ENCODE measurements at places on chromosomes 11 and 22.

DNA sequence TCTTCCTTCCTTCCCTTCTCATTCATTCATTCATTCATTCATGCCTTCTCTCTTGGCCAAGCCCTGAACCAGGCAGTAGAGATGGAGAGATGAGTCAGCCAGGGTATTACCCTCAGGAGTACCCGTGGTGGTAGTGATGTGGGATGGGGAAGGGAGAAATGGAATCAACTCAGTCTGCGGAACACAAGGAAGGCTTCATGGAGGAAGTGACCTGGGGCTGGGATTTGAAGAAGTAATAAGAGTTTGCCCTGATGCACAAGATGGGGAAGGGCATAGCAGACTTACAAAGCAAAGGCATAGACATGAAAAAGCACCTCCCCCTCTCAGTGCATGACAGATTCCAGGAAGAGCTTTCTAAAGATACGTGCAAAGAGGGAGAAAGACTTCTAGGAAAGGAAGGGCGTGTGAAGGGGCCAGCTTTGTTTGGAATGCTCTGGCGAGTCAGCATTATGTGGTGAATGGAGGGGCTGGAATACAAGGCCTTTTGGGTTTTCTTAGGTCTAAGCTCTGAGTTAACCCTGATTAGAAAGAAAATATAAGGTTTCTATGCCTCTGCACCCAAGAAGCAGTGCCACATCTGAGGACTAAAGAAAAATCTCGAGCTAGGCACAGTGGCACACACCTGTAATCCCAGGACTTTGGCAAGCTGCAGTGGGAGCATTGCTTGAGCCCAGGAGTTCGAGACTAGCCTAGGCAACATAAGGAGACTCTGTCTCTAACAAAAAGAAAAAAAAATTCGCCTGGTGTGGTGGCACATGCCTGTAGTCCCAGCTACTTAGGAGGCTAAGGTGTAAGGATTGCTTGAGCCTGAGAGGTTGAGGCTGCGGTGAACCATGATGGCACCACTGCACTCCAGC lies 36.4 kb upstream of the ACER3 start:
- DNase-seq: peak; percentile 29

GRCh38 chr11:44627911-44628729 lies 62.7 kb downstream of the CD82 start:
- DNase-seq: no peak

GRCh38 chr11:10405865-10406592 lies 49.0 kb upstream of the AMPD3 start:
- peak; percentile 94 for DNase-seq

DNA sequence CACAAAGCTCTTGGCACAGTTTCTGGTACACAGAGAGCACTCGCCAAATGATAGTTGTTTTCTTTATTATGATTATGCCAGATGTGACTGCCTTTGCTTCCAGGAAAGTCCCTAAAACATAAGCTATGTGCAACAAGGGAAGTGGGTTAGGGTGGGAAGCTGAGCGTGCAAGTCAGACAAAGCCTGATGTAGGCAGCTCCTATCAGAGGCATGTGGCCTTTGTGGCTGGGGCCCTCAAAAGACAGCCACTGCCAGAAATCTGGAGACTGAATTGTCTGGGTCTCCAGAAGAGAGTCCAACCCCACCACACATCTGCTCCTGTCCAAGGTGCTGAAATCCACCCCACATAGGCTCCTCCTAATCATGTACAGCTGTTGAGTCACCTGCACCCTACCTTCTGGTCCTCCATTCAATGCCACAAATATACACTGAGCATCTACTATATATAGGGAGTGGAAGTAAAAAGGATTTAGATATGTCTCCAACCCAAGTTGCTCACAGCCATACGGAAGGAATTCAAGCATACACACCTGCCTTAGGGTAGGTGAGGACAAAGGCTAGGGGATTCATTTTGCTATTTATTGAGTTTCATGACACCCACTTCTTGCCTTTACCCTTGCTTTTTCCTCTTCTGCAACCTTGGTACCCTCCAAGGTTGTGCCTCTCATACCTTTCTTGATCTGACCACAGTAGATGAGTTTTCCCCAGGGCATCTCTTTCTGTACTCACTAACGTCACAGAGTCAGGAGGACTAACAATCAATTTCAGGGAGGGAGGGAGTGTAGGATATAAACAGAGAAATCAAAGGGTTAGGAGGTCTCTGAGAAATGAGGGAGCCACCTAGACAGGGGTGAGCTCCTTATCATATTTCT lies 12.4 kb downstream of the SEC14L3 start:
- peak; percentile 42 for DNase-seq

DNA sequence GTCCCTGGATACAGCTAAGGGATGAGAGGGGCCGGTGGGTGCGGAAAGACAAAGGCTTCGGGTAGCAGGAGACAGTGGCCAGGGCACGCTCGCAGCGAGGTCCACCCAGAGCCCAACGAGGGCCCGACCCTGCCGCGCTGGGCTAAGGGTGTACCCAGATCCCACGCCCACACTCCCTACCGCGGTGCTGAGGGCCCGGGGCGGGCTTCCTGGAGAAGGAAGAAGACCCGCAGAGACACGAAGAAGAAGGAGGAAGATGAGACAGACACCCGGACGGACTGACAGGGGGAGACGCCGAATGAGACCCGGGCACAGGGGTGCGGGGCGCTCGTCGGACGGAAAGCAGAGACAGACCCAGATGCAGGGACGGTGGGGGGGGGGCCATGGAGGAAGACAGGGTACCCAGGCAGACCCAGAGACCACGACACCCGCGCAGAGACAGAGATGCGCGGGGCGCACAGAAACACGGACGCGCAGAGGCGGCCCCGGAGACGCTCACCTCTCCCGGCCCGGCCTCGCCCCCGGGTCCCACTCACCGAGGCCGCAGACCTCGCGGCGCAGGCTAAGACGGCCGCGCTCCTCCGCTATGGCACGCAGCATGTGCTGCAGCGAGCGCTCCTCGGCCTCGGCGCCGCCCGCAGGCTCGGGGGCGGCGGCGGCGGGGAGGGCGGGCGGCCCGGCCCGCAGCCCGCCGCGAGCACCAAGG lies 437 bp downstream of the KIAA0930 start:
- peak; percentile 30 for DNase-seq

DNA sequence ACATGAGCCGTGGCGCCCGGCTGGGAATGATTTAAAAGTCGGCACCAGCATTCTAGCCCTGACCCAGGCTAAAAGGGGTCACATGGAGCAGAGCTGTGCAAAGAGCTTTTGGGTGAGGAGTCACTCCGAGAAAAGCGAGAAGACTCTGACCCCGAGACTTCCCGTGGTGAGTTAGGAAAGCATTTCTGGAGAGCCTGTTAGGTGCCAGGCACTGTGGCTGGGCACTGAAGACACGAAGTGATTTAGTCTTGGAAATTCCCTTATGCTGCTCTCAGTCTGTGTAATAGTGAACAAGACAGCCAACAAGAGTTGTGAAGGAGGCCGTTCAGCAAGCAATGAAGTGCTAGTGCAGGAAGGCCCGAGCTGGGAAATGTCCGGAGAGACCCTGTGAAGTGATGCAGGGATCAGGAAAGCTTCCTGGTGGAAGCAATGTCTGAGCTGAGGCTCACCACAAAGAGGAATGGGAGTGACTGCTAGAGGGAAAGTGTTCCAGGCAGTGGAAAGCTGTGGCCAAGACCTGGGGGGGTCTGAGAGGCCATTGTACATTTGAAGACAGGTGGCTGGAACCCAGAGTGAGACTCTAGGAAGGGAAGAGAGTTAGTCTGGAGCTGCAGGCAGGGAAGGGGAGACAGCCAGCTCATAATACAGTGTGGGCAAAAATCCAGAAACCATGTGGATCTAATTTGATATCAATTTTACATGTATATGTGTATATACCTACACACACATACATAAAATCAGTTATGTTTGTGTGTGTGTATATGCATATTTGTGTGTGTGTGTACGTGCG lies 31.6 kb downstream of the MARK2 start:
- DNase-seq: no peak

GRCh38 chr11:63613517-63614135 lies 607 bp downstream of the PLAAT3 start:
- DNase-seq: peak; percentile 12

DNA sequence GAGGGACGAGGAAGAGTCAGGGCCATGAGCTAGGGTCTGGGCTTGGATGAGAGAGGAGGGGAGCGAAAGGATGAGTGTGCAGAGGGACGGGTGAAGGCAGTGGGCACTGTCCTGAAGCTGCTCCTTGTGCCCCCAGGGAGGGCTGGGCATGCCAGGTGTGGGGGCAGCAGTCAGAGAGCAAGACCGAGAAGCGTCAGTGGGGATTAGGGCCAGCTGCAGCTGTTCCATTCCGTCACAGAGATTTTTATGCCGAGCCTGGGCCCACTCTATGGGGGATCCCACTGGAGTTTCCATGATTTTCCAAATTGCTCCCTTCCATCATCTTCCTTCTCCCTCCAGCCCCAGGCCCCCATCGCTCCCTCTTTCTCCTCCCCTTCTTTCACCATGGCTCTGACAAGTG lies 93.2 kb downstream of the NECTIN1 start:
- DNase-seq: no peak

DNA sequence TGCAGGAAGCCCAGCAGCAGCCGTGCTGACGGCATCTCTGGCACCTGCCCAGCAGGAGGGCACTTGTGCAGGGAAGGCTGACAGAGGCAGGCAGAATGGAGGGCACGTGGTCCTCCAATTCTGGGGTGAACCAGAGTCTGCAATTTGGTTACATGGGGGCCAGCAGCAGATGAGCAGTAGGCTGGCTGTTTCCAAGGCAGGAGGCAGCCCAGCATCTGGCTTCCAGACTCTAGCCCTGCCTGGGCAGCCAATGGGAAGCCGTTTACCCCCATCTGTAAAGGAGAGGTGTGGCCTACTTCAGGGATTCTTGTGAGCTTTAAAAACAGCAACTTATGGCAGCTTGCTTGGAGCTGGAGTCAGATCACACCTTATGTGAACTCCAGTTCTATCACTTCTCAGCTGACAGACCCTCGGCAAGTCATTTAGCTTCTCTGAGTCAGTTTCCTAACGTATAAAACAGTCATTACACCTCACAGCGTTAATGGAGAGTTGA lies 27.9 kb upstream of the RASL10A start:
- no peak for DNase-seq

DNA sequence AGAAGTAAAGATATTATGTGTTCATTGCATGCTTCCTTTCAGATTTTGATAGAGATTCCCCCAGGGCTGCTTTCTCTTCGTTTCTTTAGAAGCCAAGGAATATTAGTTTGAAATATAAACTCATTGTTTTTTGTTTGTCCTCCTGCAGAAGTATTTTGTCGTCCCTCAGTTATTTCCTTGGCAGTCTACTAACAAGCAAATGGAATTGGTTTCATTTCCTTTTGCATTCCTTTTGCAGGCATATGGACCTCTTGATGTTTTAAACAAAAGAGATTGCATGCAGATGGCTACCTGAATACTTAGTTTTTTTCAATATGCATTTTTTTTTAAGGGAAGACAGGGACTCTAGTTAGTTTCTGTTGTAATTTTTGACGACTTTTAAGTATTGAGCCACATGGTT lies 62.2 kb downstream of the BCL2L13 start:
- DNase-seq: no peak
